ENCODE measurements at places on chromosomes 1 and 21.

- no peak for DNase-seq
These were observed 127.9 kb downstream of the ZNF326 start for GRCh38 chr1:90122654-90123340.

DNA sequence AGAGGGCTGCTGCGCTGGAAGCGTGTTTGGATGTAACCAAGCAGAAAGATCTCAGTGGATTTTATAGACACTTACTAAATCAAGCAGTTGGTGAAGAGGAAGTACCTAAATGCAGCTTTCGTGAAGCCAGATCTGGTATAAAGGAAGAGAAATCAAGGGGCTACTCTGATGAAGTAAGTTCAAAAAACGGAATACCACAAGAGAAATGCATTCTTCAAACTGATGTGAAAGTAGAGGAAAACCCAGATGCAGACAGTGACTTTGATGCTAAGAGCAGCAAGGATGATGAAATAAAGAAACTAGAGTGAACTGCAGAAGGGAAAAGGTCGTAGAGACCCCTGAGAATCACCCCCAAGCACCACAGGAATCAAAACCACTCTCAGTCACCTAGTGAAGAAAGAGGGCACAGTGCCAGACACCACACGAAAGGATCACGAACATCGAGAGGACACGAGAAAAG lies 40.8 kb upstream of the NEXN start:
- peak; percentile 5 for DNase-seq

- DNase-seq: no peak
These were observed 150.3 kb upstream of the SGIP1 start for GRCh38 chr1:66383611-66384010.

- no peak for DNase-seq
These were observed 20.5 kb upstream of the FRRS1 start for GRCh38 chr1:99786751-99787501.

DNA sequence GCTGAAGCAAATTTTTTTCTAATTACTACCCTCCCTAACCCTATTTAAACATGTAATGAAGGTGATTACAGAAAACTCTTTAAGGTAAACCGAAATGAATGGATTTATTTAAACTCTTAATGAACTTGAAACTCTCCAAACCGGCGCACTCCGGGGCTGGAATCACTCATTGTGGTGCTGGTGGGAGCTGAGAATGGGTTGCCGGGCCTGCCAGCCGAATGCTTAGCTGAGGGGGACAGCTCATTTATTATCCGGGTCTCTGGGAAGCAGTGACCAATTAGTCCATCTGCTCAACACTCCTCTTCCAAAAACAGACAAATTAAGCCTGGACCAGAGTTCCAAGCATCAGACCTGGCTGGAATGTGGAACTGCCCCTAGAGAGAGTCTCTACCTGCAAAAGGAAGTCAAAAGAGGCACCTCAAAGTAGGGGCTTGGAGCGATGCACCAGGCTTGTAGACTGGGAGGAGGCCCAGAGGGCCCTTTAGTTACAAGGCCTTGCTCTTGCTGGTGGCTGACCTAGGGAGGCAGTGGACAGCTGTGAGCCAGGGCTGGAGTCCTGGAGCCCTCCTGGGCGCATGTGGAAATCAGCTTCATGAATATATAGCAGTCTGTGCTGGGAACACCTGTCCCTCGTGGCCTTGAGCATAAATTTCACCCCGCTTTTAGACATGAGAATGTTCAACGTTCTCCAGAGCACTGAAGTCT lies 320.7 kb downstream of the AJAP1 start:
- DNase-seq: no peak
